ENCODE measurements at places on chromosomes 11 and 22.

- no peak for DNase-seq
These were observed 2.9 kb upstream of the TBX10 start for GRCh38 chr11:67642173-67643120.

- no peak for DNase-seq
These were observed 1514.0 kb downstream of the FAM181B start for GRCh38 chr11:81219661-81220060.

- no peak for DNase-seq
These were observed 6.1 kb downstream of the SWAP70 start for GRCh38 chr11:9669954-9670353.

GRCh38 chr11:30434901-30435300 is 112.0 kb downstream of the ARL14EP start:
- no peak for DNase-seq

DNA sequence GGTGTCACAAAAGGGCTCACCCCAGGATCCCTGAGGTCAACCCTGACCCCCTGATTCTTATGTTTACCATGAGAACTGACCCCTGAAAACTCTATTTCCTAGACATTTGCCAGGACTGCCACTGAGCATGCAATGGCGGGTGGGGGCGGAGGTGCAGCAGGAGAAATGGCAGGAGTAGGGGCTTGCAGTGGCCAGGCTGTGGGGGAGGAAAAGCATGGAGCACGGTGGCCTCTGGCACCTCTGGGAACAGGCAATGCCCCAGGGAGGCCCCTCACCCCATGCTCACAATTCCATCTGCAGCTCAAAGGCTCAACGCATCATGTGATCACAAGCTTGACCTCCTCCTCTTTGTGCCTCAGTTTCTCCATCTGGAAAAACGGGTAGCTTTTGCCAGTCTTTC is 46.5 kb upstream of the FGF3 start:
- DNase-seq: no peak

- no peak for DNase-seq
These were observed 27.1 kb downstream of the AGBL2 start for GRCh38 chr11:47688111-47688510.

DNA sequence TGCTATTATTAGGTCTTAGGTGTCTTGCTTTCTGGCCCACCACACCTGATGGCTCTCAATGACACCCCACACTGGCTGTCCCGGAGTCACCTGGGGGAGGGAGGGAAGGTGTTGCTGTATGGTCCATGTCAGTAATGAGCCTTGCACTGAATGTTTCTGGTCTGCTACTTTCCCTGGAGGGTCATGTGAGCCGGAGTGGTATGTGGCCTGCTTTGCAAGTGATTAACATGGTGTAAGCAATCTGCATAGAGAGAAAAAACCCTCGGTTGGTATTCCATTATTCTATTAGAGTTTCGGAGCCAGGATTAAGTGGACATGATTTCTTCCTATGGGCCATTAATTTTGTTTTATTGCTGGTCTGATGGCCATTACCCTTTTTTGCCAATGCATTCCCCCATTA is 63.9 kb downstream of the PKNOX2 start:
- no peak for DNase-seq

- no peak for DNase-seq
These were observed 1.5 kb upstream of the PLEKHA7 start for GRCh38 chr11:17015627-17016126.

DNA sequence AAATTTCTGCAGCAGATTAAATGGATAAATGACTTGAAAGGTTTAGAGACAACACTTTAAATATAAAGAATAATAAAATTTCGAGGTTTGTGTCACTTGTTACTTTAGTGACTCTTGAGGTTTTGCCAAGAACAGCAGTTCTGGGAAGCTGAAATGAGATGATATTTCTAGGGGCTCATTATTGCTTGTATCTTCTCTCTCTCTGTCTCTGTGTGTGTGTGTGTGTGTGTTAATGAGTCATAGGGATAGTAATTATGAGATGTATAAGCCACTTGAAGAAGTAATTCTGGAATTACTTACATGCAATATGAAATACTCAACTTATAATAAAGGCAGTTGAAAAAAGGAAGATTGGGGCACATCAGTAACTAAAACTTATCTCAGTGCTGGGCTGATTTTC is 9.6 kb upstream of the OR10G7 start:
- no peak for DNase-seq

DNA sequence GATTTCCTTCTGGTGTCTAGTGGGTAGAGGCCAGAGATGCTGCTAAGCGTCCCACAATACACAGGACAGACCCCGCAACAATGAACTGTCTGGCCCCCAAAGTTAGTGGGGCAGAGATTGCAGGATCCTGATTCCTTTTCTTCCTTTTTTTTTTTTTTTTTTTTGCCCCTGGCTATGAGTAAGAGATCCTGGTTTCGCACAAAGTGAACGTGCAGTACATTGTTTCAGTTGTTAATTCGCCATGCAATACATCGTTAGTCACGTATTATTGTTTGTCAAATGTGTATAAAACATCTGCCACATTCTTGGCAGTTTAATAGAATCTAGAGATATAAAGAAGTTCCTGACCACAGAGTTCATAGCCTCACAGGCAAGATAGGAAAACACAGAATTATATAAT is 20.2 kb downstream of the ST3GAL4 start:
- DNase-seq: no peak

- no peak for DNase-seq
These were observed 88.6 kb upstream of the LMO1 start for GRCh38 chr11:8352103-8352875.

DNA sequence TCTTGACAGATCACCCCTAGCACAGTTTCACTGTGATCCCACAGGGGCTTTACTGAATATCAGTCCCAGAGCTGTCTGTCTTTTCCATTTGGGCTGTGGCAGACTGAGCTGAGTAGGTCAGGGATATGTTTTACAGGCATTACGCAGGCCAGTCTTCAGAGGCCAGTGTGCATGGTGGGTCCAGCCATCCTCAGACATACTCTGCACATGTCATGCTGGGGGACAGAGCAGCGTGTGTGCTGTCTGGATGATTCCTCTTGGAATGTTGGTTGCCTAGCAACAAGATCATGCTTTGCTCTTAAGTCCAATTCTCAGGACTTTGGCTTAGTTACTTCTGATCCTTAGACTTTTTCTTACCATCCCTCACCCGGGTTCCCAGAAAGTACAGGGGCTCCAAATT is 736.5 kb downstream of the DLG2 start:
- DNase-seq: no peak

- no peak for DNase-seq
These were observed 1.3 kb downstream of the MRGPRE start for GRCh38 chr11:3230636-3231549.

DNA sequence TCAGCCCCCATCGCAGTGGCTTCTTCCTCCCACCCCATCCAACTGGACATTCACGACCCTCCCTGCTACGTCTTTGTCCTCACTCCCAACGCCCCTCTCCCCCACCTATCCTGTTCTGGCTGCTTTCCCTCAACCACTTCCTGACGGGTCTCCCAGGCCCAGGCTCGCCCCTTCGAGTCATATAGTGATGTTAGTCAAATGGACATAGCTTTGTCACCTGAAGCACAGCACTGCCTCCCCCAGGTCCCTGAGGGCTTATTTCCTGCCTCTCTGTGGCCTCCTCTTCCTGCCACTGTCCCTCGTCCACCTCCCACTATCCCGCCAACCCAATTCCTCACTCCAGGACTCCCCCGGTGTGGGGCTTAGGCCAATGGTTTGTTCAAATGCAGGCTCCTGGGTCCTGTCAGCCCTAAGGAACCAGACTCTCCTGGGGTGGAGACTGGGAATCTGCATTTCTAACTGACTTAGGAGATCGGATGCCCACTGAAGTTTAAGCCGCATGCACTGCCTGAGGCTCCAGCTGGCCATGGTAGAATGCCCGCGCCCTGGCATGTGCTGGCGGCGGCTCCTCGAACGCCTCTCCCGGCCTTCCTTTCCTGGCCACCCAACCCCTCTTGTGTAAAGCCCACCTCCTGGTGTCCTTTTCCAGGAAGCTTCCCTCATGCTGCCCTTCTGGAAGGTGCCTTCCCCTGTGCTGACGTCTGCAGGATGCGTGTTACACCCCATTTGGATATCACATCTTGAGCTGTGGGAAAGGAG is 18.3 kb downstream of the SUN2 start:
- DNase-seq: no peak

- no peak for DNase-seq
These were observed 52.2 kb downstream of the NUP98 start for GRCh38 chr11:3745161-3745560.

DNA sequence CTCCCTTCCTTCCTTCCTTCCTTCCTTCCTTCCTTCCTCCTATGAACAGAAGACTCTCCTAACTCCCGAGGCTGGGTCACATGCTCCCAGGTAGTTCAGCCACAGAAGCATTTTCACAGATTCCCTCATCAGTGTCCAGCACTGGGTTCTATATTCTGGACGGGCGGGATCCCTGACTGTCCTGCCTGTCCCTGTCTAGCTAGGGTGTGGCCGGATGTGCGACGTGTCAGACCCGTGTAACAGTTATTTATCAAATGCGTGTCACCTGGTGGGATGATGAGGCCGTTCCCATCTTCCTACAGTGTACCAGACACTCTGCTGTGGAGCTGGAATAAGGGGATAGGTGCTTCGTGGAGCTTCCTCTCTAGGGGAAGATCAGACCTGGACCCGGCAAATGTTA is 901.0 kb downstream of the BRD1 start:
- DNase-seq: no peak

DNA sequence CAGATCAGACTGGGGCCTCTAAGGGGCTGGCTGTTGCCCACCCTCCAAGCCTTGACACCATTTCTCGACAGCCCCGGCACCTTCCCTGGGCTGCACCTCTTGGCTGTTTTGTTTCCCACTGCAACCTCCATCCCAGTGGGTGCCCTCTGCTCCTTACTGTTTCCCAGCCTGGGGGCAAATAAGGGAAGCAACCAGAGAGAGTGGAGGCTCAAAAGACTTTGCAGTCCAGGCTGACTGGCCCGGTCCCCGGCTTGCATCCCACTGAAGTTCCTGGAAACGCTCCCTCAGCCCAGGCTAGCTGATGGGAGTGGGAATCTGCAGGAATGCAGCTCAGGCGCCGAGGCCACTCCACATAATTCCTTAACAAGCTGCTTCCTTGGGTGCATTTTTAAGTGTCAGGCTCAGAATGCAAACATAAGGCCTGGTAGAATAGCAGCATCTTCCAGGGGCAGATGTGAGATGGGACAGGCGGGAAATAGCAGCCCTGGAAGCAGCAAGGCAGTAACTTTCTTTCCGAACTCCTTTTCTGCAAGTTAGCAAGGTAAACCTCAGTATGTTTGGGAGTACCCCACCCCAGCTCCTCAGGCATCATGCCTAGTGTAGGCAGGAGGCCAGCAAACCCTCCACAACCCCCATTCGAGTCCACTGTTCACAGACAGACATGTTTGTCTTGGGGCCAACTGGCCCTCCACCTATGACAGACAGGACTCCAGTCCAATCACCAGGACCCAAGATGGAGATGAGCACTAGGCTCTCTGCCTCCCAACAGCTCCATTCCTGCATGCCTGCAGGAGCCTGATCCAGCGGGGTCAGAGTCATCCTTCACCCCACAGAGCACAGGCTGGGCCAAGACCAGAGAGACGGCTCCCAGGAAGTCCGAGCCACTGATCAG is 39.3 kb downstream of the RPL27A start:
- DNase-seq: no peak

DNA sequence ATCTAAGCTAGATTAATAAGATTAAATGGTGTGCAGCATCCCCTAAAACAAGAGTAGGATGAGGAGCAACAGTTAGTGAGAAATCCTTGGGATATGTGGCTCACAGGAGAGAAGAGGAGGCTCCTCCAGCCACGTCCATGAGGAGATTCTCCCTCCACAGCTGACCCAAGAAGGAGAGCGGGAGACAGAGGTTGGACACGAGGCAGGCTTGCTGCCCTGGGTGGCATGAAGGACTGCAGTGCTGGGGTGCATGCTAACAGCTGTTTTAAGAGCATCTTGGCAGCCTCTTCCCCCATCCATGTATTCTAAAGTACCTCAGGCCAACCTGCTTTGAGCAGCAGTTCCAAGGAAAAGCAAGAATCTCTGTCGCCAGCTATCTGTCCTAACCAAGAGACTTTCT is 284.4 kb upstream of the B3GAT1 start:
- DNase-seq: no peak

GRCh38 chr22:37843741-37844089 is 419 bp downstream of the ANKRD54 start:
- peak; percentile 53 for DNase-seq

- peak; percentile 37 for DNase-seq
These were observed 227.8 kb downstream of the DCDC1 start for GRCh38 chr11:31141789-31142188.

- peak; percentile 77 for DNase-seq
These were observed at the start of gene KMT5B for GRCh38 chr11:68213135-68213515. TSS of gene KMT5B (minus strand) at chr11:68213296. CDS start at chr11:68190076, 23,220 bp downstream.

GRCh38 chr11:8102296-8102915 is 21.4 kb downstream of the TUB start:
- DNase-seq: no peak

DNA sequence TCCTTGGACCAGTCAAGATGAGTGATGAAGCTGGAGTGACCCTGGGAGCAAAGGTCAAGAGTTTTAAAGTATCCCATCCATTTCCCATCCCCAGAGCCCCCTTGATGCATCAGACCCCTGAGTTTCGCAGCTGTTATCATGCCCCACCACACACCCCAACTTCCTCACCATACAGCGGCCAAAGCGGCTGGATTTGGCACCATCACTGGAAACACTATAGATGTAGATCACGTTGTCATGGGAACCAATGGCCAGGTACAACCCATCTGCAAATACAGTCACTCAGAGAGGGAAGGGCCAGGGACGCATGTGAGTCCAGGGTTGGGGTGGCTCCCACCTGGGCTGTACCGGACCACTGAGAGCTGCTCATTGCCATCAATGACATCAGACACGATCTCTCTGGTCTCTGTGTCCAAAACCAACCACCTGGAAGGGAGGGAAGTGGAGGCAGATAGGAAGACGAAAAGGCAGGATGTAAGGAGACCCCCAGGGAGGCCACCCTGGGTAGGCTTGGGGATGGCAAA is 2.2 kb upstream of the MTA2 start:
- DNase-seq: no peak

- DNase-seq: no peak
These were observed 450.5 kb upstream of the DDI1 start for GRCh38 chr11:103585911-103586310.

GRCh38 chr11:6413791-6414201 is 5.1 kb downstream of the APBB1 start:
- DNase-seq: no peak

GRCh38 chr11:3885855-3886254 is 30.4 kb downstream of the STIM1 start:
- DNase-seq: no peak

GRCh38 chr11:45994371-45995341 is 72.2 kb downstream of the LARGE2 start:
- peak; percentile 20 for DNase-seq

DNA sequence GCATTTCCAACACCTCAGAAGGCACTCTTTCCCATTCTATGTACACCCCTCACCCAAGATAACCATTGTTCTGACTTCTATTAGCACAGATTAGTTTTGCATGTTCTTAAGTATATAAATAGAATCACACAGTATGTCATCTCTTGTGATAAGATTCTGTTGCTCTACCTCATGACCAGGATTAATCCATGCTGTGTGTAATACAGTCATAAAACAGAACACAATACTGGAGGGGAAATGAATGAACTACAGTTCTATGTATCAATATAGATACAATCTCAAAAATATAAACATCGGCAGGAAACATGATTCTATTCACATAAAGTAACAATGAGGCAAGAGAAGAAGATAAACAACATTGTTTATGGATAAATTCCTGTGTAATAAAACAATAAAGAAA is 151.5 kb downstream of the ATG16L2 start:
- DNase-seq: no peak

- no peak for DNase-seq
These were observed 28.5 kb upstream of the C11orf96 start for GRCh38 chr11:43913829-43914380.

All from NCI-H1930 (cell line).